ENCODE measurements at places on chromosomes 1 and 21.

GRCh38 chr1:236063919-236064673 lies 794 bp downstream of the NID1 start:
- DNase-seq: peak; percentile 17

DNA sequence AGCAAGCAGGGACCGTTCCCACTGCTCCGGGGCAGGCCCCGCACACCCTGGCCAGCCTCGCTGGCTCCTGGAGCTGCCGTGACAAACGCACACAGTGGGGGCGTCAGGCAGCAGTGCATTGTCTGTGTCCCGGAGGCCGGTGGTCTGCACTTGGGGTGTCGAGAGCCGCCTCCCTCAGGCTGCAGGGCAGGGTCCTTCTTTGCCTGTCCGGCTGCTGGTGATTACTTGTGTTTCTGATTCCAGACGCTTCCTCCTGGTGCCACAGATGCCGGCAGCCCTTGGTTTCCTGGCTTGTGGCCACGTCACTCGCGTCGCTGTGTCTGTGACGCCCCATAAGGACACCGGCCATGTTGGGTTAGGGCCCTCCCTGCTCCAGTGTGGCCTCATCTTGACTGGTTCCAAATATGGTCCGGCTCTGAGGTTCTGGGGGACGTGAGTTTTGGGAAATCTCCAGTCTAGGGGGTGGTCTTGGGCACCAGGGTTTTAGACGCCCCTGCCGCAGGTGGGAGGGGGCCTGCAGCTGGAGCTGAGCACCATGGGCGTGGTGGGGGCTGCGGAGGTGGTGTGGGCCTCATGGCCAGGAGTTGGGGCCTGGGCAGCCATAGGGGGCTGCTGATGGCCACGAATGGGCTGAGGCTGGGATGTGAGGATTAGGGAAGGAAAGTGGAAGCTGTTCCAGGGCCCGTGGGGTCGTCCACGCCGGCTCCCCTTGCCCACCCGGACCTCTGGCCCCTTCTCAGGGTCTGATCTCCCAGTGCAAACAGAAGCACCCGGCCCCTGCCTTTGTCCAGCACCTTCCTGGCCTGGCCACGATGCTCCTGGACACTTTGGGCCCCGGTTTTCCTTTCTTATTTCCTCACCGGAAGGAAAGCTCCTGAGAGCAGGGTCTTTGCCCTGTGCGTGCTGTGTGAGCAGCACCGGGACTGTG lies 41.0 kb downstream of the SLX9 start:
- no peak for DNase-seq

GRCh38 chr1:85297855-85298629 lies 21.6 kb upstream of the BCL10 start:
- peak; percentile 72 for DNase-seq

DNA sequence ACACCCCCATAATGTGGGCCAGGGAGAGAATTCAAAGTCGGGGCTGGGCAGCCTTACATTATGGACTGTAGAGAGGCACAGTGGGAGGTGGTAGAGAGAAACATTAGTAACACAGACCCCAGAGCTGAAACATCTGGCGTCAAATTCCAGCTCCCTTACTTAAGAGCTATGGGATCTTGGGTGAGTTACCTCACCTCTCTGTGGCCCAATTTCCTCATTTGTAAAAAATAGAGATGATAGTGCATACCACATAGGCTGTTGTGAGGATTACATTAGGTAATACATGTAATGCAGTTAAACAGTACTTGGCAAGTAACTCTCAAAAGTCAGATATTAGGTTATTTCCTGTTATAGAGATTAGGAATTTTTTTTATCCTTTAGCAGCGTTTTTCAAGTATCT lies 160.5 kb upstream of the KIAA0040 start:
- DNase-seq: no peak

DNA sequence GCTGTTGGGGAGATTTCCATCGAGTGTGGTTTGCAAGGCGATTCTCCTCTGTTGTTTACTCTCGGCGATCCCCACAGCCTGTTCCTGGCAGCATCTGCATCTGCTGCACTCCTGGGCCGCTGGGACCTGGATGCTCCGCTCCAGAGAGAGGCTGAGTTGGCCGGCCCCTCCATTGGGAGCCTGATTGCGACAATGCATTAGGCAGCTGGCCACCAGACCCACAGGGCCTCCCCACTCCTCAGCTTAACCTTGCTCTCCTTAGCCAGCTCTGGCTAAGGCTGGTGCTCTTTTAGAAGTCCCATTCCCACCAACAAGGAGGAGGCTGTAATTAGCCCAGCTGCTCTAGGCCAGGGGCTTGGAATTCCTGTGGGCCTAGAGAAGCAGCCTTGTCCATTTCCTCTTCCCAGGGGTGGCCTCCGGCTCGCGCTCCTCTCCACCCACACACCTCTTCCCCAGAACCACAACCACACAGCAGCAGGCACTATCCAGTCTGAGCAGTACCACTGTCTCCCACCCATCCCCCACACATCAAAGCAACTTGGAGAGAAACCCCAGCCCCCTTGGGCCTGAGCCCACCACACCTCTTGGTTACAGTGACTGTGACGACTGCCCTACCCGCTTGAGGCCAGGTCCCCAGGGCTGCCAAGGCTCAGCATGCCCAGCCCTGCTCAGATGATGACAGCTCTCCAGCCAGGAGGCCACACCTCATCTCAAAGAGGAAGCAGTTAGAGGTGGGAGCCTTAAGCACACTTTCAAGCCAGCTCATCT lies 193.8 kb upstream of the EDN2 start:
- DNase-seq: no peak

DNA sequence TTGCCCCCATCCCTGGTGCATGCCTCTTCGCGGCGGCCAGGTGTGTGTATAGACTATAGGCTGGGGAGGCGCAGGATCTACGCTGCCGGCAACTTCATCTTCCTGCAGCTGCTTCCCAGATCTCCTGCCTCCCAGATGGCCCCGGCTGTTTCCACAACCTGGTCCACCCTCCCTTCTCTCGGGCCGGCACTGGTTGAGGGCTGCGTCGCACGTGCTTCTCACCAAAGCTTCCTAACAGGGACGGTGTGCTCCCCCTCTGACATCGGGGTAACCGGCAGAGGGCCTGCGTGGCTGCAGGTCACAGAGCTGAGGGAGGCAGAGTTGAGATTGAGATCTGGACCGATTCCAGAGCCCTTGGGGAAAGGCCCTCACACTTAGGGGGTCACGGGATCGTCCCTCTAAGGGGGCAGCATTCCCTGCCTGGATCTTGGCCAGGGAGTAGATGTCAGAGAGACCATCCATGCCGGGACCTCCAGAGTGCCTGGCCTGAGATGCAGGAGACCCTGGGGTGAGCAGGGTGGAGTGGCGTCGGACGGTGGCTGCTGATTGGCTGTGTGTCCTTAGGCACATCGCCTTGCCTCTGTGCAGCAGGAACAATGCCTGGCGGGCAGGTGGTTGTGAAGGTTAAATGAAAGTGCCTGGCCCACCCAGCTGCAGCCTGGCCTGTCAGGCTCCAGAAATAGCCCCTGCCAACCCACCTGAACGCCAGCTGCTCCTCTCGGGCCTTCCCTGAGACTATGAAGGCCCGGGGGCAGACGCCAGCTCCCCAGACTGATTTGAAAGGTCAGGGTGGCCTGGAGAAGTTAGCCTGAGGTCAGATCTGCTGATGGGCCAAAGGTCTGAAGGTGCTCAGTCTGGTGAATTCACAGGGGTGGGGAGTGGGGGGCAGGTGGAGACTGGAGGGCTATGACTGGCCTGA lies 6.1 kb upstream of the MASP2 start:
- no peak for DNase-seq

- no peak for DNase-seq
Measured at GRCh38 chr1:90193116-90193515, 198.2 kb downstream of the ZNF326 start.

GRCh38 chr1:46246548-46247435 lies 771 bp upstream of the RAD54L start:
- peak; percentile 69 for DNase-seq

- no peak for DNase-seq
Measured at GRCh38 chr1:30305061-30305460, 418.3 kb downstream of the MATN1 start.

DNA sequence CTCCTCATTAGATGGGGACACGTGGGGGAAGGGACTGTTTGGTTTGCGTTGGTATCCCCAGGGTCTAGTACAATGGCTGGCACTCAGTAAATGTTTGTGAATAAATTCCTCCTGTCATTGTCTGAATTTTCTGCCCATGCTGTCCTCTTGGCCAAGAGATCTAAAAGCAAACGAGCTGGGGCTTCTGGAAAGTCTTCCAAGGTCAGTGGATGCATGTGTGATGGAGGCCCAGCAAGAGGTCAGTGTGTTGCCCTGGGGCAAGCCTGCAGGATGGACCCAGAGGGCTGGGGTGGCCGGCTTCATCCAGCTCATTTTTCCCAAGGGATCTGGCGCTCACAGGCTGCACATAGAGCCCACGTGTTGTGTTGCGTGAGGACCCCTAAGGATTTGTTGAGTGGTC lies 30.0 kb upstream of the JUN start:
- no peak for DNase-seq

DNA sequence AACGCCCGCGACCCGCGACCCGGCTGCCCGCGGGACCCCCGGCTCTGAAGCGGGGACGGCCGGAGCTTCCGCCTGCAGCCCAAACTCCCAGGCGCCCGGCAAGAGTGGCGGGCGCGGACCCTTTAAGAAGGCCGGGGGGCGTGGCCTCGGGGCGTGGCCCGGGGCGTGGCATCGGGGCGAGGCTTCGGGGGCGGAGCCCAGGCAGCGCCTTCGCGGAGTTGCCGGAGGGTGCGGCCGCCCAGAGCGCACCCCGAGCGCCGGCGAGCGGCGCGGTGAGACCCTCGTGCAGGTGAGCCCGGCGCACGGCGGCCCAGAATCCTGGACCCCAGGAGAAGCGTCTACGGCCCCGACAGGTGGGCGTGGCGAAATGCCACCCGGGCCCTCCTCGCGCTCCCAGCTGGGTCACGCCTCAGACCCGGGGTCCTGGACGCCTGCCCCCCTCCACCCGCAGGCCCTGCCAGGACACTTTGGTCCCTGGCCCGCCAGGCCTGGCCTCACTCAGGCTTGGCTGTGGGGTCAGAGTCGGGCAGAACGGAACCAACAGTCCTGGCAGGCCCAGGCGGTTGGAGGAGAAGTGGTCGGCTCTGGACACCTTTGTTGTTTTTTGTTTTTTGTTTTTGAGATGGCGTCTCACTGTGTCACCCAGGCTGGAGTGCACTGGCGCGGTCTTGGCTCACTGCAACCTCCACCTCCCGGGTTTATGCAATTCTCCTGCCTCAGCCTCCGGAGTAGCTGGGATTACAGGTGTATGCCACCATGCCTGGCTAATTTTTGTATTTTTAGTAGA lies 14.4 kb downstream of the RNF223 start:
- peak; percentile 93 for DNase-seq

DNA sequence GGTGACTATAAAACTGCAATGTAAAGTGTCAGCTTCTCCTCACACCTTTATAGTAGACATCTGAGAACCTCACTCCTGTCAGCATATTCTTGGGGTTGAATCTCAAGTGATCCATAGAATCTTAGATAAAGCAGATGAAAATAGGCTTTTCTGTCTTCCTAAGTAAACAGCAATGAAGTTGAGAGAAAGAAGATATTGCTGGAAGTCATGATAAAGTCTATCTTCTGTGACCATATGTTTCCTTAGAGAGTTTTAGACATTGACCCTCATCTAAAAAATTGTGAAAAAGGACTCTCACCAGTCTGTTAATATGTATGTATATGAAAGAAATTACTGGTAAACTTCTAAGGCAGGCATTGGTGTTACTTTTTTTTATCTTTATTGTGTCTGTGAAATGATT lies 66.8 kb downstream of the LIPI start:
- DNase-seq: no peak

- DNase-seq: no peak
Measured at GRCh38 chr1:108141621-108142020, 58.5 kb downstream of the SLC25A24 start.

GRCh38 chr1:157198619-157199420 lies 60.6 kb upstream of the ETV3 start:
- DNase-seq: no peak

- no peak for DNase-seq
Measured at GRCh38 chr1:34113887-34114286, 51.1 kb downstream of the CSMD2 start.

GRCh38 chr1:244046907-244047611 lies 4.0 kb upstream of the ZBTB18 start:
- no peak for DNase-seq

DNA sequence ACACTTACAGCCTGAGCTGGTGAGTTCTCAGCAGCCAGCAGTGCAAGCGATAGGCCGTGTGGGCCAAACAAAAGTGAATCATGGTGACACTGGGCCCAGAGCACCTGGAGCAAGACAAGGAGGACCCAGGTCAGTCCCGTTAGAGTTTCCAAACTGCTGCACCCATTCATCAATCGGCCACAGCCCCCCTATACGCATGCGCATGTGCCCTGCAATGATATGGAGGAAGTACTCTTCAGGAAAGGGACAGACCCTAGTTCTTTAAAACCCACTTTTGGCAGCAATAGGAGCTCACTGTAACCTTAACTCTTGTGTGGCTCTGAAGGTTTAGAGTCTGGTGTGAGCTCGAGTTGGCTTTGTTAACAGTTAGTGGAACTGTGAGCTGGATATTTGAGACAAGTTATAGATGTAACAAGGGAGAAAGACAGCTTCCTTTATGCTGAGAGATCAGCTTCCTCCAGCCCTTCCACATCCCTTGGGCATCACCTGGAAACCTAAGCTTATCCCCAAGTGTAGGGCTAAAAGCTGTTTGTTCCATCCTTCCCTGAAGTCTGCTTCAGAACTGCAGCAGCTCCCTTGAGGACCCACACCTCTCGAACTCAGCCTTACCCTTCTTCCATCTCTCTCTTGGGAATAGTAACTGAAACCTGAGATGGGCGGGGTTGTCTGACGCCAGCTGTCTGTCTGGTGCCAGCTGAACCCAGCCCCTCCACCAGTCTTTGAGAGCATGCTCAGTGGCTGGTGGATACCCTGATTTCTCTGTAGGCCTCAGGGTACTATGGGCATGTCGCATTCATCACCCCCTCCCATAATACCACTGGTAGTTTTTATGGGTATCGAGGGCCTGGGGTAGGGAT lies 17.7 kb downstream of the NMNAT1 start:
- no peak for DNase-seq

DNA sequence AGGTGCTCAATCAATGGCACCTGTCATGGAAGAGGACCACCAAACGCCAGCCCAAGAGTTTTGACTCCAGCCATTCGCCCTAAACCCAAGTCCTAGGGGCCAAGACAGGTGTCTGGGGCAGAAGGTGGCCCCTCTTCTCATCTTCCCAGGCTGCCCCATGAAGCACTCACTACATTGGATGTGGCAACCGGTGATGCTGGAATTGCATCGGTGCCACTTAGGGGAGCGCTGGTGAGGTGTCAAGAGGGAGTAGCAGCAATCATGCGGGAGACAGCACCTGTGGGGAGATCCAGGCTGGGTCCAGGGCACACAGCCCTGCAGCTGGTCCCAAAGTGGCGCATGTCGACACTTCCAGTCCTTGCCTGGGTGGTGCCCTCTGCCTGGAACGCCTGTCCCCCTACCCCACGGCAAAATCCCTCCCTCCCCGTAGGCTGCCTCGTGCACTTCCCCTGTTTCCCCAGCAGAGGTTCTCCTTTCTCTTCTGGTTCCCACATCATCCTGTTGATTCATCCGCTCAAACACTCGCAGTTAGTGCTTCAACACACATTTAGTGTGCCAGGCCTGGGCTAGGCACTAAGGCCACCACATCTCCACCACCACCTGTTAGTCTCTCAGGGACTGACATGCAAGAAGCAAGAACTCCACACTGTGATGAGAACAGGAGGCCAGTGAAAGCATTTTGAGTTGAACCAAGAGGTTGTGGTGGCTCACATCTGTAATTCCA lies 18.5 kb downstream of the PLA2G2D start:
- peak; percentile 26 for DNase-seq
